Central memory CD4-positive, alpha-beta T cell (primary cell): ENCODE measurements at places on chromosomes 2 and 18.

- no peak for DNase-seq
Observed at GRCh38 chr2:79219383-79219988, 59.9 kb upstream of the REG3A start.

DNA sequence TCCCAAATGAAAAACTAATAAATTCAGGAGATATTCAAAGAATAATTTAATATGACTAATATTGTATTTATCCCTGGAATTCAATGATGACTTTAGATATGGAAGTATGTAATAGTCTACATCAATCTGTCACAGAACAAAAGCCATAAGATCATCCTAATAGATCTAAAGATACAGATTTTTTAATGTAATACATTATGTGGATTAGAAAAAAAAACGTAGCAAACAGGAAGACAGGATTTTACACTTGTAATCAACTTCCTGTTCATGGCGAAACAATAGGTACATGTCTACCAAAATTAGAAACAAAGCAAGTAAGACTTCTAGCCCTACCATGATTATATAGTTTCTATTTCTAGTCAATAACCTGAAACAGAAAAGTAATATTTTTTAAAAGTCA lies 192.2 kb downstream of the TTC32 start:
- no peak for DNase-seq

DNA sequence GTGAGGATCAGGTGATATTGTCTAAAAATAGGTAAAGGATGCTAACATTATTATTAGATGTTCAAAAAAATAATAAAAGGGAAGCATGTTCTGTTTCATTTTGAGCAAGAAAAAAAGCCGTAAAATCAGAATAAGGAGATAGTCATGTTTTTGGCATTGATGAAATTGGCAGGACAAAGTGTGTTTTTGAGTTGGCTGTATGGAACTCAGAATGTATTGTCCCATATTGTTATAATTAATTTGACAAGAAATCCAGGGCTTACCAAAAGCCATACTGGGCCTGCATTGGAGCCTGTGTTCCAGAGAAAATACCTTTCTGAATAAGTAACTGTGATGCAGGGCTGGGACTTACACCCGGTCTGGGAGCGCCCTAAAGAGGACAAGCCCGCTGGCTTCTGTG lies 232.0 kb downstream of the AGAP1 start:
- DNase-seq, result no peak

DNA sequence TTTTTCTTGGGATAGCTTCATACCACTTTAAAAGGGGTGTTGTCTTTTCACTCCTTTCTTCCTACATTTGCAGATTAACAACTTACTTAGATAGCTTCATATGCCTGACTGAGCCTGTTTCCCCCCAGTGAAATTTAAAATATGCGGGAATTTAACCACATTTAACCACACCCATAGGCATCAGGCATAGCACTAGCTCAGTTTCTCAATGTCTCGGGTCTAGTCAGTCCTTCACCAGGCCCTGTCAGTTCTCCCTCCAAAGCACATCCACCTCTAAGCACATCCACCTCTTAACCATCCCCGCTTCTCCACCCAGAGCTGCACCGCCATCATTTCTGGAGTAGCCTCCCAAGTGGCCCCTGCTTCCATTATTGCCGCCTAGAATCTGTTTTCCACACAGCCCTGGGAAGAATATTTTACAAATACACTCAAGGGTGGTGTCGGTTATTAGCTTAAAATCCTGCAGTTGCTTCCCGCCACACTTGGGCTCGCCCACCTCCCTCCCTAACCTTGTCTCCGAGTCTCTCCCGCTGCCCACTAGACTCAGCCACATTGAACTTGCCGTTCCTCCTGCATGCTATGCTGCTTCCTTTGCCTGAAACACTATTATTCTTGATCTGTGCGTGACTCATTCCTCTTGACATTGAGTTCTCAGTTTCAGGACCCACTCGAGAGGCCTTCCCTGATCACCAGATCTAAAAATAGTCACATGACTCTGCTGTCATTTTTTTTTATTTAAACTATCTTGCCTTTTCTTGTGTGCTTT lies 68.3 kb downstream of the SPTBN1 start:
- no peak for DNase-seq

DNA sequence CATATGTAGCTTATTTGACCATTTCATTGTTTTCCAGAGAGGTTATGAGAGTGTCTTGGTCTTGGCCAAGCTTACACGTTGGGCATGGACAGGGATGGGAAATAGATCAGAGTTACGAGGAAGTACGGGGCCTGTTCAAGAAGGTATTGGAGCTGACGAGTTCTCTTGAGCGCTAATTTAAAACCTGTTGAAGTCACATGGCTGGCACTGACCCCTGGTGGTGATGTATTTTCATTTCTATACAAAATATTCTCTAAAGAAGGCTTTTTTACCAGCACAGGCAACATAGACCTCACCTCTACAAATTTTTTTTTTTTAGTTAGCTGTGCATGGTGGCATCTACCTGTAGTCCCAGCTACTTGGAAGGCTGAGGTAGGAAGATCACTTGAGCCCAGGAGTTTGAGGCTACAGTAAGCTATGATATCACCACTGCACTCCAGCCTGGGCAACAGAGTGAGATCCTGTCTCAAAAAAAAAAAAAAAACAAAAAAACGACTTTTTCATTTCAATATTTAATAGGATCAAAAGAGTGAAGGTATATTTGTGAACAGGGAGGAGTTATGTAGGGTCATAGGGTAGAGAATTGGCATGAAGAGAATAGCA lies 19.6 kb downstream of the UGP2 start:
- DNase-seq, result peak; percentile 66

DNA sequence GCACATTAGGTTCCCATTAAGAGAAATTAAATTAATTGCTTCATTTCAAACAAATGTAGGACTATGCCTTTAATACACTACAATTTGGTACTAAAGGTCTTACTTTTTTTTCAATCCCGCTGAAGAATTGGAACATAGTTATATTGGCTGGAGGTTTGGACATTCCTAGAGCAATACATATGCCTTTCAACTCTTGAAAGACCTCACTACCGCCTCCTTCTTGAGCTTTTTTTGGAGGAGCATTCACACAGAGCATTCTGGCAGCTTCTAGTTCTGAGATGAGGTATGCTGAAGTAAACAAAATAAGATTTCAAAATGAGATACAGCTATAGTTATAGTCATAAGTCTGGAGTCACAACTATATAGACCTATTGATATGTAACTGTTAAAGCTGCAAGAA lies 10.9 kb downstream of the FAM98A start:
- no peak for DNase-seq

DNA sequence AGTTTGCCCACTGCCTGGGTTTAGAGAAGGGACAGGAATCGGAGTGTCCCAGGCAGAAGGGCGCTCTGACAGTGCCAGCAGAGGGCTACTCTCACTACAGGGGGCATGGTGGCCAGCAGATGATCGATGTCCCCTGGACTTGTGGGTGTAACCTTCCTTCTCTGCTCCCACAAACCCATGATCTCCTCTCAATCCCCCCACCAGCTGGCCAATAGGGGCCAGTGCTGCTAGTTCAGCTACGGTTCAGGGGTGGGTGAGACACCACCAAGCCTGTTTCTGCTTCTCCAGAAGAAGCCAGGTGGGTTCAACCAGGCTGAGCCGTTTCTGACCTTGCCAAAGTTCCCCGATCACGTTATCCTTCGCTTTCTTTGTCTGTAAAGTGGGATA lies 1.3 kb downstream of the NPPC start:
- DNase-seq, result no peak

DNA sequence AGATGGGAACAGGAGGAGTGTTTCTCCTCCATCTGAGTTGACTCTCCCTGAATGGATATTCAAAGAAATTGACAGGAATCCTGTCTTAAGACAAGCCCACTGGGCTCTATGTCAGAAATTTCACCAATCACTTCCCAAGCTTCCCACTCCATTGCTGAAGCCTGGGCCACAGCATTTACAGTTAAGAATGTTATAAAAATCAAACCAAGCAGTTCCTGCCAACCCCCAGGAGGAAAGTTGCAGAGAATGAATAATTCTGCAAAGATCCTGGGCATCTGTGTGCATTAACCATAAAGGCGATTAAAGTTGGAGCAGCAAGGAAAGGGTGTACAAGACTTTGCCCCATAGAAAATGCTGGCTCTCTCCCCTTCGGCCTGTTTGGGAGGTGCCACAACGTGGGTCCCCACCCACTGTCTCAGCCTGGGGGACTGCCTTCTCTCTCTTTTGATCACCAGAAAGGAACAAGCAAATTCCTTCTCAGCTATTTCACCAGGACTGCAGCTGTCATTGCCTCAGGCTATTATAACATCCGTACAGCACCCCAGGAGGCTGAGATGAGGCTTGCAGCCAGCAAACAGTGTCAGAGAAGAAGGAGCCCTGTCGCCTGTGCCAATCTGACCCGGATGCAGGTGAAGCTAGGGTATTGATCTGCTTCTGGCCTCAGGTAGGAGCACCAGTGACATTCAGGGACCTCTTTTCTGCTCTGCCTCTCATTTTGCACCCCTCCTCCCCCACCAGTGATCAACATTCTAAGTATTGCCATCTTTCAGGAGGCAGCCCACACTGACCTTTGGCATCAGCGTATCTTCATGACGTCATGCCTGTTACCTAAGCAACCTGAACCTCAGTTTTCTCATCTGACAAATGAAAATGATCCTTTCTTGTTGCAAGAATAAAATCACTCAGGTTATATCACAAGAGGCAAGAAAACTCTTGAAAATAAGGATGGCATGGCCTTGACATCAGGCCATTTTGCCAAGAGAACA lies 219.0 kb downstream of the SH3BP4 start:
- DNase-seq, result no peak

DNA sequence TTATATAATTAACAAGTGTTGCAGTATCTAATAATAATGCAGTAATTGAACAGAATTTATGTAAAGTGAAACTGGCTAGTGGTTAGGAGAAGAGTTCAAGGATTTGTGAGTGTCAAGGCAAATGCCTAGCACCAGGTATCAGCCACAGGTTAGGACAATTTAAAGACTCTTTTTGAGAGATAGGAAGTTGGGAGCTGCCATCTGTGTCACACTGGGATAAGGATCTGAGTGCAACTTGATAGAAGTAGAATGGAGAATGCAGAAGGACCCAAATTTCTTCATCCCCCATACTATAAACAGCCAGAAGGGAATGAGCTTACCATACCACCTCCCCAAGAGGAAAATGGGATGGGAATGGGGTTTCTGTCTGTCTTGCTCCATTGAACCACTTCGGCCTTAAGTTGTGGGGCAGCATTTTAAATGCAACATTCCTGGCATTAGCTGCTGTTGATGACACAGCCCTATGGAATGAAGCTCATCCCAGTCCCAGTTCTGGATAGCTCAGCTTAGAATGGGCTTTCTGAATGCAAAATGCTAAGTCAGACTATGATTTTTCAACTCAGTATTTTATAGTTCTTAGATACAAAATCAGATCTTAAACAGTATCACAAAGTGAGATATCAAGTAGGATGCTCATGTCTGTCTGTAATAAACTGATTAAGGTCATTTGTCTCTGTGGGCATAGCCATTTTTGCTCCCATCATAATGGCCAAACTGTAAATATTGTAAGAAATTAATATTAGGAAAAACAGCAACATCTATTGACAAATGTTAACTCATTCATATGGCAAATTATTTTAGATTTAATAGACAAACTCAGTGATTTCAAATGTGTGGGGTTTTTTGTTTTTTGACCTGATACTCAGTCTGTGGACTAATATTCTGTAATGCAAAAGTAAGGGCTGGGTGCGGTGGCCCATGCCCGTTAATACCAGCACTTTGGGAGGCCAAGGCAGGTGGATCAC lies 44.0 kb downstream of the GPR155 start:
- DNase-seq, result no peak

DNA sequence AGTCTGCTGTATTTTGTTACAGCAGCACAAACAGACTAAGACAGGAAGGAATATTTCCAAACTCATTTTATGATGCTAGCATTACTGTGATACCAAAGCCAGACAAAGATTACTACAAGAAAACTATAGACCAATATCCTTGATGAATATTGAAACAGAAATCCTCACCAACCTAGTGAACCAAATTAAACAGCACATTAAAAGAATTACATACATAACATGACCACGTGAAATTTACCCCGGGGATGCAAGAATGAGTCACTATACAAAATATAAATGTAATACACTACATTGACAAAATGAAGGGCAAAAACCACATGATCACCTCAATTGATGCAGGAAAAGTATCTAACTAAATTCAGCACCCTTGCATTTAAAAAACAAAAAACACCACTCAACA lies 112.6 kb downstream of the CHN1 start:
- DNase-seq, result no peak

DNA sequence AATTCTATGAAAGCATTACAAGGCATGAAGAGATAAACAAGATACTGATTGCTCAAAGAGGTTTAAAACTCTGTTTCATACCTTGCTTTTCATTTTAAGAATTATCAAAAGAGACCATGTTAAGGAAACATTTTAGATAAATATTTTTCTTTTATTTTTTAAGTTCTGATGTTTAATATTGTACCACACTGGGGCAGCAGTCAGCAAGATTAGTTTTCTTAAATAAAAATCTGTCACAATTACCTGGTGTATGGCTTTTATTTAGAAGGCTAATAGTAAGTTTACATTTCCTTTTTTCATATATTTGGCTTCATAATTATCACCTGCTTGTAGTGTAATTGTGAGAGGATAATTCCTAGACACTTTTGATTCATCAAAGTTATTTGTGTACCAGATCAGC lies 46.4 kb downstream of the ZNF804A start:
- DNase-seq, result no peak

DNA sequence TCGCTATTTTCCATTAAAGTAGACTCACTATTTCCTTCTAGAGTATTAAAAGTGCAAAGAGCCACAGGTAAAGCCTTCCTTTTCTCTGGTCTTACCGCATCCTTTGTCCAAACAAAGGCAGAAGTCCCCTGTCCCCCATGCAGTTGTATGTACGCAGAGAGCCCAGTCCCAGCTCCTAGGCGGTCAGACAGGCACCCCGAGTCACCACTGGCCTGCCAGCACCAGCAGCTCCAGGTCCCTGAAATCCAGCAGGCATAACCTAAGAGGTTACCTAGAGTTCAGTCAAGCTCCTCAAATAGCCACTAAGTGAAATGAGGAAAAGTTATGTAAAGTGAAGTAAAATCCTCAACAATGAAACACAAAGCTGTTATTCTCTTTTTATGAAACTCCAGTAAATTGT lies 60.4 kb upstream of the TWIST2 start:
- no peak for DNase-seq
